ENCODE measurements at places on chromosomes 6 and 20.

DNA sequence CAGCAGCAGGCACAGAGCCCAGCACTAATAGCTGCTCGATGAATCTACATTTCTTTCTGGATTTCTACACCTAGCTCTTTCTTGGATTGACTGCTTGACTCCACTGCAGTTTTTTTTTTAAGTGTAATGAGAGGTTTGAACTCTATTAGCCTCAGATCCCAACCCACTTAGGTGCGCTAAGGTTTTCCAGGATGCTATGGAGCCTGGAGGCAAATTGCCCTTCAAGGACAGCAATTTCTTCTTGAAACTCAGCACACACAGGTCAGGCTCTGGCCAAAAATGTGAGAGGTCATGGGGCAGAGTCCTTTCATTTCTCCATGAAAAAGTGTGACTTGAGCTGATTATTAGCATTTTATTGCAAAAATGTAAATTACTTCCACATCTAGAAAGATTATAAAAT is 52.3 kb upstream of the TIAM2 start:
- DNase-seq = no peak

GRCh38 chr20:5085380-5085779 is 34.4 kb downstream of the PCNA start:
- no peak for DNase-seq

DNA sequence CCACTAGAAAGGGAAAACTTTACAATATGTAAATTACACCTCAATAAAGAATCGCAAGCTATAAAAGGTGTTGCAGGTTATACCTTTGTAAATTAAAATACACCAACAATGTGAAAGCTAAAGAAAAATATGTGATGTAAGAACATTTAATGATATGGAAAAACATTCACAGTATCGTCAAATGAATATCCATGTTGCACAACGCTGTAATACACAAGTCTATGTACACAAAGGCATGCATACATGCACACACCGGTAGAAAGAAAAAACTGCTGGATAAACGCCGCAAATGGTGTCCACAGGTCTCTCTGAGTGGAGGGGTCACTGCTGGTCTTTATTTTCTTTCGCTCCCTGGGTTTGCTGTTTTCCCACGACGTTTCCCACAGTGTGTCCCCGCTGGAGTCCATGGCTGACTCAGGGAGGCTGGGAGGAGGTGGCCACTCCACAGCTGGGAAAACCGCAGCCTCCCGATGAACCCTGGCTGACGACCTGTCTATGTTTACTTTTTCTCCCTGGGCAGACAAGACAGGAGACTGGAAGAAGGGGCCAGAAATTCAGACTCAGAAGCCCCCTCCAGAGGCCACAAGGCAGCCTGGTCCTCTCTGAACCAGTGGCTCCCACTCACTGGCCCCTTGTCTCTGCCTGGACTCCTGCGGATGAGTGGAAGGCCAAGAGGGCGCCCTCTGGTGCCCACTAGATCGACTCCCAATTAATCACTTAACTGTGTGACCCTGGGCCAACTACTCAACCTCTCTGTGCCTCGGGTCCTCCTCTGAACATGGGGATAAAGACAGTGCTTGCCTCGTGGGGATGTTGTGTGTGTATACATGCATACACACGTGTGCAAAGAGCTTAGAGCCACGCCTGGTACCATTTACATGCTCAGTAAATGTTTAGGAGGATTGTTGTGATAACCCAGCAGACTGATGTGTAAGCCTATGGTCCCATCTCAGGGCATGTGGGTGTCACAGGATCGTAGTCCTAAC is 12.8 kb upstream of the BPI start:
- no peak for DNase-seq

- DNase-seq = no peak
Observed at GRCh38 chr20:32672394-32672981, 1.3 kb downstream of the C20orf203 start.

DNA sequence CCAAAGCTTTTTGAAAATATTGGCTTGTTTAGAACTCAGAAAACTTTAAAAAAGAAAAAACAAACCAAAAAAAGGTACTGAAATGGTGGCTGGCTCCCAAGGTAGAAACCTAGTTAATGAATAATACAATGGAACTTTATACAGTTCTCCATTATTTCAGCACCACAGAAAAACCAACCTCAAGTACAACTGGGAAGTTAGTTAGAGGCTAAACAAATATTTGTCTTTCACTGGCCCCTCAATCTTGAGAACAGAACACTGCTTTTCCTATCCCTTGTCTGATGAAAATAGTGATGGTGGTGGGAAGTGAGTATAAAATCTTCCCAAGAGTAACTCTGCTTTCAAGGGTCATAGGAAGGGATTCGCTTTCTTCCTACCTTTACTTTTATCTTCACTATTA is 126.5 kb downstream of the REV3L start:
- no peak for DNase-seq

GRCh38 chr6:391559-392440 is at the start of gene IRF4:
IRF4 (plus strand) TSS chr6:391752; CDS start chr6:393153, 1,401 bp downstream.
- DNase-seq = peak; percentile 85

GRCh38 chr20:47984437-47984836 is 199.2 kb upstream of the SULF2 start:
- DNase-seq = no peak

- DNase-seq = no peak
Observed at GRCh38 chr6:104640150-104640700, 219.5 kb downstream of the HACE1 start.

DNA sequence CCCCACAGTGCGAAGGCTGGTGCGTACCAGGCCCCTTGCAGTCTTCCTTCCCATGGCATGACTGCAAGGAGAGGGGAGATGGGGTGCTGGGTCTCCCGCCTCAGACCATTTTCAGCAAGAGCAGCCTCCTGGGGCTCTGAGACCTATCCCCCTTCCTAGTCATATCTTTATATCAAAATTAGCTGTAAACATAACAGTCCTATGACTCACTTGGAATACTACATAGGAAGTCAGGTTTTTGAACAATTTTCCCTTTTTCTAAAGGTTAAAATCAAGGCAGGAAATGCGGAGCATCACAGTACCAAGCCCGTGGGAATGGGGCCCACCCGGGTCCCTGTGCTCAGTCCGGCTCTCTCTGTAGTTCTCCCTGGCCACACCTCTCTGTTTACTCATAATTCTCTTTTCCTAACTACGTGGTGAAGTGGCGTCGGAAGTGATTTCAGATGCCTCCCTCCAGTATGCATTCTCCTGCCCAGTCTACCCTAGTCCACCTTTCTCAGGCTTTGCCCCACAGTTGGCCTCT is 109.8 kb upstream of the TMEM170B start:
- no peak for DNase-seq

GRCh38 chr6:166494757-166495486 is 91.6 kb downstream of the RAMACL start:
- DNase-seq = peak; percentile 47

GRCh38 chr20:11166712-11167111 is 492.9 kb upstream of the JAG1 start:
- no peak for DNase-seq

DNA sequence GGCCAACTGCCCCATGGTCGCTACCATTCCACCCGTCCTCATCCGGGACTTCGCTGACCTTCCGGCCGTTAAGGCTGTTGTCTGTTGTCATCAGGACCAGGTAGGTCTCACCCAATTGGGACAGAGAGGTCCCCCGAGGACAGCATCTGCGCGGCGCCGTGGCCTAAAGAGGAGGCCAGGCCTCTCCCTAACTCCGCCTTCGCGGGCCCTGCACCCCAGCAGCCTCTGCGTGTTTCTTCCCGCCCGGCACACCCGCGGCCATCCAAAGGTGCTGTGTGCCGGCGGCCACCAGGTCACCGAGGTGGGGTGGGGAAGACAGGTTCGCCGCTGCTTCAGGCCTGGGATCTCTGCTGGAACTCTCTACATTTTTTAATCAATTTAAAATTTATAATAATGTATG is 9.0 kb downstream of the OR2W1 start:
- DNase-seq = no peak

DNA sequence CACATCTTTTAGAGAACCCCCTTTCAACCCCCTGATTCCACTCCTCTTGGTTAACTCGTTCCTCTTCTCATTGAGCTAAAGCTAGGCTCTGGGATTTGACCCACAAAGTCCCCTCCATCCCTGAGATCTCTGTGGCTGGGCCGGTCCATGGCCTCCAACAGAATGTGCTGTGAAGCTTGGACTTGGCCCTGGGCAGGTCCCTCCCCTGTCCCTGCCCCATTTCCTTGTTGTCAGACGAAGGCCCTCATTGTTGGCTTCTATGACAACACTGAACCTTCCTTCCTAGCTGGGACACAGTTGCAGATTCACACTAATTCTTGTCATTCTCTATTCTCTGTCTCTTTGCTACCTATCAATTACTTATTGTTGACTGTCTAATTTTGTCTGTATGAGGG is 156.1 kb downstream of the SYCP2 start:
- DNase-seq = no peak

DNA sequence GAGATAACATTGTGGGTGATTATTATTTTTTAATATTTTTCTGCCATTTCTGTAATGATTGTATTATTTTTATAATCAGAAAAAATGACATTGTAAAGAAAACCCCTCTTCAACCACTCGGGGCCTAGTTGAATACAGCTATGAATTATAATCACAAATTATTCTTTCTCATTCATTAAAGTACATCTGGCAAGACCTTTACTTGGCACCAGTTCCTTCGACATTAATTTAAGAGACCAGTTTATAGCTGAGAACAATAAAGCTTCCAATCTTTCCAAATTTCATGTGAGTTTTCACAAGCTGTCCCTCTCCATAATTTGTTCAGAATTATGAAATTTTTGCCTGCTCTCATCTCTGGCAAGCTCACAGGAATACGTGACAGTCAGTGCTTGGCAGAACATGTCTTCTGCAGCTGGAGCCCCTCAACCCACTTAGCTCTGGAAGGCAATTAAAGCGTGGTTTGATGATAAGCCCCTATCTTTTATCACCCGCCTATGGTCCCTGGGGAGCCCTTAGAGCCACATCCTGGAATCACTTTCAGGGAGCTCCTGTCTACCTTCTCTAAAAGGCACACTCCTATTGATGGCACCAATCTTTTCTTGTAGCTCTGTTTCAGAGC is 237.2 kb upstream of the PRND start:
- no peak for DNase-seq

GRCh38 chr6:7119272-7119801 is 11.6 kb downstream of the RREB1 start:
- DNase-seq = no peak

DNA sequence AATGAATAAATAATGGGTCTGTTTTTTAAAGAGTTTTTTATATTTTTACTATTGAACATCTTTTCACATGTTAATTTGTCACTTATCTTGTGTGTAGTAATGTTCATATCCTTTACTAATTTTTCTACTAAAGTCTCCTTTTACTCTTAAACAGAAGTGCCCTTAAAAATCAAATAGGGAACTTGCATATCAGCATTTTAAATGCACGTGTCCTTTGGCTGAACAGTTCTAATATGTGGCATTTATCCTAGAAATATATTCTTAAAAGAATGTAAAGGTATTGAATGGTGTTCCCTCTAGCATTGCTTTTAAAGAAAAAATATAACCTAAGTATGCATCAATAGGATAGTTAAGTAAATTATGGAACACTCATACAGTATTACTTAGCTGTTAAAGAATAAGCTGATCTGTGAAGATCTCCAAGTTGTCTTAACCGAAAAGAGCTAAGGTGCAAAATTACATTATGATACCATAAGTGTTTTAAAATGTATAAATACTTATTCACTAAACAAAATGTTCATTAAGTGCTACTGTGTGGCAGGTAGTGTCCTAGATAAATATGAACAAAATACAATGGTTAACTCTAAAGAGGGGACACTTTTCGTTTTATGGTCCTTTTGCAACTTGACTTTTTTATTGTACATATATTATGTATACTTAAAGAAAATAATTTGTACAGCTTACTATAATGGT is 631 bp upstream of the PGBD1 start:
- no peak for DNase-seq

DNA sequence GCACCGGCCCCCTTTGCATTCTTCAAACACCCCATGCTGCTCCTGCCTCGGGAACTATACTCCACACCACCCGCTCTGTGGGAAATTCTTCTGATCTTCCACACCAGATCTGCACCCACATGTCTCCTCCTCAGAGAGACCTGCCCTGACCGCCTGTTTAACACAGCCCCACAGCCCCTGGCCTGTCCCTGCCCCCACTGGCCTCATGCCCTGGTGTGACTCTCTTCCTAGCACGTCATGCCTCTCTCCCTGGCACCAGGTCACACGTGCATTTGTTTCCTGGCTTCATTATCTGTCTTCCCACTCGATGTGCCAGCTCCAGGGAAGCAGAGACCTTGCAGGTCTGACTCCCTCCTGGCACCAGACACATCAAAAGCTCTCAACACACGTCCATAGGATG is 79.6 kb downstream of the ANKRD60 start:
- DNase-seq = no peak
